ENCODE measurements at places on chromosomes 7 and 10.
A peak's percentile ranks its signal among the peaks of the same experiment; 100 is the strongest.

- no peak for DNase-seq
These were observed 18.8 kb upstream of the ABCB5 start for GRCh38 chr7:20596653-20597052.

DNA sequence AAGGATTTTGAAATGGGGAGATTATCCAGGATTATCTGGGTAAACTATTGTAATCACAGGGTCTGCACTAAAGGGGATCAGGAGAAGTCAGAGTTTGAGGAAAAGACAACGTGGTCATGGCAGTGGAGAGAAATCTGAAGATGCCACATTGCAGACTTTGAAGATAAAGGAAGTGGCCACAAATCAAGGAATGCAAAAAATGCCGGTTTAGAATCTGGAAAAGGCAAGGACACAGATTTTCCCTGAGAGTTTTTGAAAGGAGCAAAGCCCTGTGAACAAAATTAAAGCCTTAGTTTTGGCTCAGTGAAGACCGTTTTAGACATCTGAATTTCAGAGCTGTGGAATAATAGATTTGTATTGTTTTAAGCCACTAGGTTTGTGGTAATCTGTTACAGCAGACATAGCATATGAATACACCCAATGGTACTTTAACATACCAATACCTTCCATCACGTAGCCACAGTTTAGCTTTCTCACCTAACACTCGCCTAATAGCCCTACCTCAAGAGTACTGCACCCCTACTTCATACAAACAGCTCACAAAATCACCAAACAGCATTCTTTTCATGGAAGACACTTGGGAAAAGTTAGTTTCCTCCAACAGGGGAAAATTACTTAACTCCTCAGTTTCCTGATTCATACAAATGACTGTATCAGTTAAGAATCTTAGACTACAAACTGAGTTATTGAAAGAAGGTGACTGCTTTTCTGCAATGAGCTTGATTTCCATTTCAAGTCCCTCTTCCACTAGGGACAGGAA, 446.5 kb downstream of the INHBA start:
- no peak for DNase-seq

GRCh38 chr7:2757904-2758672, 70.1 kb downstream of the AMZ1 start:
- peak; percentile 46 for DNase-seq

DNA sequence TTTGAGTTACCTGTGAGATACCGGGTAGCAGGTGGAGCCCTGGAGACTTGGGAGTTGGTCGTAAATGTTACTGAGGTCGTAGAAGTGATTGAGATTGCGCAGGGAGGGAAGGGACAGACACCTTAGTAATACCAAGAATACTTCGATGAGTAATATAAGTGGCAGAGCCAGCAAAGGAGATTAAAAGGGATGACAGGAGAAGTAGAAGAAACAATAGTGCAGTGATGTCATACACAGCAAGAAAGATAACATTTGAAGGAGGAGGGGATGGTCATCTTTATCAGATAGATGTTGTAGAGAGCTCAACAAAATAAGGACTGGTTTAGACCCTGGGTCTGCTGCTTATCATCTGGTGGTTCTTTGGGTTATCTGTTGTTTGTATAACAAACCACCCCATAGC, 5.0 kb downstream of the BCCIP start:
- no peak for DNase-seq

- no peak for DNase-seq
These were observed 128.5 kb upstream of the COL1A2 start for GRCh38 chr7:94266238-94266644.

DNA sequence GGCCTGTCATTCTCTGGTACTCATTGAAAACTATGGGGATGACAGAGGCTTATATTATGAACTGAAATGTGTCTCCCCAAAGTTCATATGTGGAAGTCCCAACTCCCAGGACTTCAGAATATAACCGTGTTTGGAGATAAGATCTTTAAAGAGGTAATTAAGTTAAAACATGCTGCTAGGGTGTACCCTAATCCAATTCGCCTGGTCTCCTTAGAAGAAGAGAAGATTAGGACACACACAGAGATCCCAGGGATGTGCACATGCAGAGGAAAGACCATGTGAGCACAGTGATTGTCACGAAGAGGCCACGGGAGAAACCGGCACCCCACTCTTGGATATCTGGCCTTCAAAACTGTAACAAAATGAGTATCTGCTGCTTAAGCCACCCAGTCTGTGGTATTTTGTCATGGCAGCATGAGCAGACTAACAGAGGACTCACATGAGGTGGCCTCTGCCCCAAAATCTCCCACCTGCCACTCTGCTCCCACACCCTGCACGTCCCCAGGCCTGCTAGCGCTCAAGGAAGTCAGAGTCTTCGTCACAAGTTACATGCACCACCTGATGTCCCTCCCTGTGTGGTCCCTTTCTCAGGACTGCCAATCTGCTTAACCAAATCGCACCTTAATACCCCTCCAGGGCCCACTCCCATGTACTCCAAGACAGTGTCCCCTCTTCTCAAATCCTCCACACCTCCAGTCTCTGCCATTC, 26.8 kb downstream of the PLAC9 start:
- DNase-seq = no peak

DNA sequence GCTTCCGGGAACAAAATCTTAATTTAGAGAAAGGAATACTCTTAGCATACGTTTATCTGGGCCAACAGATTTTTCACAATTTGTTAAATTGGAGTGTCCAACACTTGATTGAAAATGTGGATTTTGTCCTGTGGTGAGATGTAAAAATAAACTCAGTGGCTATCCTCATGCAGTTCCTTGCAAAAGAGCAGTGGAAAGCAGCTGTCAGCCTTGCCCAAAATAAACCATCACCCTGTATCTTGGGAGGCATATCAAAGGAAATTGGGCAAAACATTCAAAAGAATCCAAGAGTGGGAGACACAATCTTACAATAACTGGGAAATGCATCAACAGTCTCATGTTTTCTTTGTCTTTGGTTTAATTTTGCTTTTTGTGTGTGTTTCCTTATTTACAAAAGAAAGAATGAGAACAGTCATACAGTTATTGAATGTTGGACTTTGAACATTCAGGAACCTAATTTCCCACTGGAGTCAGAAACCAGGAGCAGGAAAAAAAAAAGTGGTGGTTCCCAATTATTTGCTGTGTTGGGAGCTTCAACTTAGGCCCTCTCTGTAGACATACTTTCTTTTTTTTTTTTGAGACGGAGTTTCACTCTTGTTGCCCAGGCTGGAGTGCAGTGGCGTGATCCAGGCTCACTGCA, 44.4 kb upstream of the DGKI start:
- DNase-seq = no peak

DNA sequence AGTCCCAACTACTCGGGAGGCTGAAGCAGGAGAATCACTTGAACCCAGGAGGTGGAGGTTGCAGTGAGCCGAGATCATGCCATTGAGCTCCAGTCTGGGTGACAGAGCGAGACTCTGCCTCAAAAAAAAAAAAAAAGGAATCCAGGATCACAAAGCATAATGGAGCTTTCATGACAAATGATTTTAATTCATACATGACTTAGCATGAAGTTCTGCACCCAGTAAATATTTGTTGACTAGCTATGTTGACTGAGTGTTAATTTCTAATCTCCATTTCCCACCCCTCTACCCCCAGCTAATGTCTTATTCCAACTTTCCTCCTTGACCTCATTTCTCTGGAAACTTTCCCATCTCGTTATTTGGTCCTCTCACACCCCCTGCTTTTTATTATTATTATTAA, 53.3 kb downstream of the ATOH7 start:
- no peak for DNase-seq

GRCh38 chr10:49613165-49613881, 514 bp upstream of the CHAT start:
- DNase-seq = peak; percentile 0

Data from HAP-1 (cell line).